ENCODE measurements at places on chromosomes 3 and 15. TPM values are rescaled to one million over a fixed set of nuclear protein-coding genes. Genes with fewer than 3 reads are reported as not detected.

DNA sequence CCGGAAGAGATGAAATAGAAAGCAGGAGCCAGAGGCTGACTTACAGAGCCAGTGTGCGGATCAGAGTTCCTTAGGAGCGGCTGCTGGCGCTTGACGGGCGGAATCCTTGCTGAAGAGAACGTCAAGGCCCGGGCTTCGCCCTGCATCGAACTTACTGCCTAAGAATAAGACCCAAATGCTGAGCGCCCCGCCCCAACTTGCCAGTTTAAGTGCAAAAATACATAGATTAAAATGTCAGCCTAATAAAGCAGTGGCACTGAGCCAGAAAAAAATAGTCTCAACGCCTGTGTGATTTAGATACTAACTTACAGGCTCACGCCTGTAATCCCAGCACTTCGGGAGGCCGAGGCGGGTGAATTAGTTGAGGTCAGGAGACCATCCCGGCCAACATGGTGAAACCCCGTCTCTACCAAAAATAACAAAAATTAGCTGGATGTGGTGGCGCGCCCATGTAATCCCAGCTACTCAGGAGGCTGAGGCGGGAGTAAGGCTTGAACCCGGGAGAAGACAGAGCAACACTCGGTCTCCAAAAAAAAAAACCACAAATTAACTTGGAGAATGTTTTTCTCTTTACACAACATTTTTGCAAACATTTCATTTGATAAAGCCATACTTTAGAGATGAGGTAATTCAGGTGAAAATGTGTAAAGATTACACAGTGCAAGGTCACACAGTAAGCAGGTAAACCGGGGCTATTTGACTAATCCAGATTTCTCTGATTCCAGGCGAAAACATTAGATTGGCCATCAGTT is 1.2 kb upstream of the UBP1 start:
- DNase-seq: no peak

DNA sequence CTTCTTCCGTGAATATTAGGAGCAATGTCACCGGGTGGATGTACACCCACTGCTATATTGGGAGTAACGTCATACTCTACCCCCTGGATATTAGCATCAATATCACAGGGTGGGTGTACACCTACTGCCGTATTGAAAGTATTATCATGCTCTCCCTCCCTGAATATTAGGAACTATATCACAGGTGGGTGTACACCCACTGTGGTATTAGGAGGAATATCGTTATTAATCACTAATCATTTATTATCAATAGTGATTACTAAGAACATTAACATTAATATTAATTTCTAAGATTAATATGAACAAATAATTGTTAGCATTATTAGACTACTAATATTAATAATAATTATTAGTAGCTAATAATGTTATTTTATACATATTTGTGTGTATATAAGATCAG is 21.4 kb upstream of the BMF start:
- no peak for DNase-seq

DNA sequence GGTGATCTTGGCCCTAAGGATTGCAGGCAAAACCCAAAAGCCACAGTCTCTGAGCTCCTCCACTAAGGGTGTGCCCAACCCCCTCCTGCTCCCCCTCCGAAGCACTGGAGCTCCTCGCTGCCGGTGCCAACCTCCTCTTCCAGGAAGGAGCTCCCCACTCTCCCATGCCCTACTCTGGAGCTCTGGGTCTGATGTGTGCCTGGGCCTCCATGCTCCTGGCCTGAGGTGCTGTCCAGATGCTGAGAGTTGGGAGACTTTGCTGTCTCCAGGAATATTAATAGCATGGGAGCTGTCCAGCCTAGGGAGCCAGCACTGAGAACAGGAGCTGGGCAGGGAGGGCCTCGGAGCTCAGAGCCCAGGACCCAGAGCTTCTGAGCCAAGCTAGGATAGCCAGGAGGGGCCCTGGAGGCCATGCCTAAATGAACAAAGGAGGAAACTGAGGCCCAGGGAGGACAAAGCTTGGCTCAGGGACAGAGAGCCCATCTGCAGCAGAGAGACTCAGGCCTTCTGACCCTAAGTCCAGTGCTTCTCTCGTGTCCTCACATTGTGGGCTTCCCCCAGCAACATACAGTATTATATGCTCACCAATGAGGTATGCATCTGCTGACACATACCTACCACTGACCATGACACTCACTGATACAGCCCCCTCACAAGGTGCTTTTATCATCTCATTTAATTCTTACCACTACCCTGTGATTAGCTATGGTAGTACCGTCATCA is 36.9 kb upstream of the HERC1 start:
- DNase-seq: no peak

Gene RTP1
- total RNA-seq: not detected

GRCh38 chr15:59180945-59181600 is 25.6 kb upstream of the LDHAL6B start:
- no peak for DNase-seq

Data from naive thymus-derived CD8-positive, alpha-beta T cell (primary cell).